ENCODE measurements at places on chromosomes 2 and 18.
A peak's percentile ranks its signal among the peaks of the same experiment; 100 is the strongest.

DNA sequence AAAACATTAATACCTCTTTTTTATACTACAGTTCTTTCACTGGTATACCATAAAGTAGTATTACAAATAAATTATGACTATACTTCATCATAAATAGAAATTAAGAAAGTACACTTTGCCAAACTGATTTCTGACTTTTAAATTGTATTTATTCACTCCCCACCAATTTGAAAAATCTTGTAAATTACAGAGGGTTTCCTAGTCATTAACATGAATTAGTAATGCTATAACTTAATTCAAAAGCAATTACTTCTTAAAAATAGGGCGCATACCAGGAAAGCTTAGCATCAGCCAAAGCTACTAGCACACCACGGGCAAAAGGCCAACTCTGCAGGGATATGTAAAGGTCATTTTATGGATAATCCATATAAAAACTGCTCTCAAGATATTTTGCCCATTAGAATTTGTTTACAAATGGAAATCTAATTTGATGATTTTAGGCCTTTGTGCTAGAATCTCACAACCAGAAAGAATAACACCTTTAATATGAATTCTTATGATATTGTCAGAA is 142.3 kb downstream of the PIGN start:
- DNase-seq: no peak

DNA sequence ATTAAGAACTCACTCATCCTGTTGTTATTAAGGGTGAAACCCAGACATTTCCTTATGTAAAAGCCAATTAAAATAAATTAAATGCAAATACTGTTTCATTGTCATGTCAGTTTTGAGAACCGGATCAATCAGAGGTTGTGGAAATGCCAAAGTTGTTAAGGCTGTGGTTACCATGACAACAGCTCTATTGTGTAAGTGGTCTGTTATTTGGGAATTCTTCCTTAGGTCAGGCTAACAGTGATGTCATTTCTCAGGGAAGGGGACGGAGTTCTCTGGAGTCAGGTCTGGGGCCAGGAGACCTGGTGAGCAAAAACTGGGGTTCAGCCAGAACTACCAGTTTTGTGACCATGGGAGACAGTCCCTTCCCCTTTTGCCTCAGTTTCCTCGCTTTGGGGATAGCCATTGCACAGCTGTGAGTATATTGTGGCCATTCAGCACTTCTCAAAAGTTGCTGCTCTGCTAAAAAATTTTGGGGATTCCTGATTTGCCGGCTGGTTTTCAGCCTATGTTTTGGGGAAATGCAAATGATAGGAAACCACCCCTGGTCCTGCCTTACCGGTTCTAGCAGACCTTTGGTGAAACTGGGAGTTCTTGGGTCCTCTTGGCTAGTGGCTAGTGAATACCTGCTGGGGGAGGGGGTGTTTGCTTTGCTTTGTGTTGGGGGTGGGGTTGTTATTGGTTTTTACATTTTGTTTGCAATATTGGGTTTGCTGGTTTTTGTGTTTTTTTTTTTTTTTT is 21.6 kb downstream of the HPCAL1 start:
- DNase-seq: no peak

GRCh38 chr2:118047380-118047826 is 33.5 kb upstream of the CCDC93 start:
- DNase-seq: no peak

- no peak for DNase-seq
Measured at GRCh38 chr2:143906850-143907249, 613.1 kb downstream of the ZEB2 start.

GRCh38 chr2:31170071-31170698 is 31.9 kb upstream of the GALNT14 start:
- DNase-seq: peak; percentile 6

Measured in GOT3 (cell line).